ENCODE measurements at places on chromosomes 12 and 14. TPM values are rescaled to one million over a fixed set of nuclear protein-coding genes. Genes with fewer than 3 reads are reported as not detected.
A peak's percentile ranks its signal among the peaks of the same experiment; 100 is the strongest.

The BEST3 gene
- total RNA-seq = 0.35 TPM

The AQP6 gene
- not detected for total RNA-seq

The NEUROD4 gene
- total RNA-seq = not detected

DNA sequence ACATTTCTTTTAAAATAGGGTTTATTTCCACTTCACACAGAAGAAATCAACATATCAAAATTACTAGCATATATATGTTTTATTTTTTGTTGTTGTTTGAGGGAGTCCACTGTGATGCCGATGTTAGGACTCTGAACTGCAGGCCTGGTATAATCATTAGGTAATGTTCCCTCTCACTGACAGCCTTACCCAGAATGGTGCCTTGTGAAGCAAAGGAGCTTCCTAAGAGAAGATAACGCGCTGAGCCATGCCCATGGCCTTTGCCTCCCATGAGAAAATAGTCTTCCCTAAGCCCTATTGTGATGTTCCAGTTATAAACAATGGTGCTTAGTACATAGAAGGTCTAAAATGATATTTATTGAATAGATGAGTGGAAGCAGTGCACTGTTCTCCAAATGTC, 12.0 kb downstream of the GNG2 start:
- peak overlapping the region; percentile 40 for H3K27ac ChIP-seq
- peaks cover 4% of the 10 kb centered on the region for H3K4me1 ChIP-seq
- no peaks in the 10 kb centered on the region for H3K36me3 ChIP-seq
- H3K4me3 ChIP-seq = no peak overlapping the region
- no peak for DNase-seq
- no peaks in the 10 kb centered on the region for H3K27me3 ChIP-seq

- no peaks in the 10 kb centered on the region for H3K36me3 ChIP-seq
- no peak overlapping the region for H3K4me3 ChIP-seq
- H3K27ac ChIP-seq = no peak overlapping the region
- H3K27me3 ChIP-seq = no peaks in the 10 kb centered on the region
- H3K4me1 ChIP-seq = no peaks in the 10 kb centered on the region
These were observed 12.7 kb upstream of the RIMKLB start for GRCh38 chr12:8685051-8685450.

DNA sequence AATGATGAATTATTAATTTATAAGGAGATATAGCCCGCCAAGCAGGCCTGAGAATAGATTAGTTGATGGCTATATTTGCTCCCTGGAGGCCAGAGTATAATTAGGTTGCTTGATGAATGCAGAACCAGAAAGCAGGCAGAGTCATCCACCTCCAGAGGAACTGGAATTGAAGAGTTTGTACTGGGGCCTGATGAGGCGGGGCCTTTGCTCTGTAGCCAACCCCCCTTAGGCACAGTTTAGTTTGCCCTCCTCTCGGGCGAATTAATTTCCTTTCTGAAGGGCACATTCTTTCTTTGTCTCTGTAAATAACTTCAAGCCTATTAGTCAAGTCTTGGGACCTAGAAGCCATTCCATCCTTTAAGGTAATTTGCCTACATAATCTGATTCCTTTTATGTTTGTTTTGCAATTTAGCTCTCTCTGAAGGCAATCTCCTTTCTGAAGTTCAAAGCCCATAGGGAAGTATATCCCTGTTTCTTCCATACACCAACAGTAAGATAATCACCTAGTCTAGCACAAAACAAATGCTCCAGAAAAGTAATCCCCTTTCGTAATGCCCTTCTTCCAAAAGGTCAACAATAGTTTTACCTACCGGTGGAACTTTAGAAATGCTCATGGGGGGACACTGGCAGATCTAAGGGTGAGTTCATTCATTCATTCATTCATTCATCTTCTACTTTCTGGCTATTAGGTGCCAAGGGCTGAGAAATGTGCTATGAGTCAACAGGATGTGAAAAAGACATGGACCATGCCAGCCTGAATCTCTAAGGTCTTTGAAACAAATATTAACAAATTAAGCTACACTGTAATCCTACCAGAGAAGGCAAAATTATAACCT, 84.8 kb upstream of the NUDT4 start:
- no peaks in the 10 kb centered on the region for H3K27me3 ChIP-seq
- H3K27ac ChIP-seq = no peak overlapping the region
- H3K36me3 ChIP-seq = no peaks in the 10 kb centered on the region
- no peaks in the 10 kb centered on the region for H3K4me1 ChIP-seq
- no peak for DNase-seq

DNA sequence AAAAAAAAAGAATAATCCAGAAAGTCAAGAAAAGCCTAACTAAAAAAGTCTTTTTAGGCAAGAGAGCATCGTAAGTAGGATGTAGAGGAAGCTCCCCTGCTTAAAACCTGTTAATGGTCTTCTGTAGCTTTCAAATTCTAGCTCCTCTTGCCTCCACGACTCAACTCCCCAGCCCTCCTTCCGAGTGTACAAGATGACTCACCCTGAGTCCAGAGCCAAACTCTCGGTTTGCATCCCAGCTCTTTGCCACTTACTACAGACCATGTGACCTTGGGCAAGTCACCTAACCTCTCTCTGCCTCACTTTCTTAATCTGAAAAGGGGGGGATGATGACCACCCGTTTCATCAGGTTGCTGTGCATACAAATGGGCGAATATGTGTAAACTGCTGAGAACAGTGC, 460.4 kb downstream of the DPF3 start:
- no peak overlapping the region for H3K4me3 ChIP-seq
- H3K36me3 ChIP-seq = no peaks in the 10 kb centered on the region
- no peaks in the 10 kb centered on the region for H3K27me3 ChIP-seq
- no peak for DNase-seq
- no peak overlapping the region for H3K27ac ChIP-seq

DNA sequence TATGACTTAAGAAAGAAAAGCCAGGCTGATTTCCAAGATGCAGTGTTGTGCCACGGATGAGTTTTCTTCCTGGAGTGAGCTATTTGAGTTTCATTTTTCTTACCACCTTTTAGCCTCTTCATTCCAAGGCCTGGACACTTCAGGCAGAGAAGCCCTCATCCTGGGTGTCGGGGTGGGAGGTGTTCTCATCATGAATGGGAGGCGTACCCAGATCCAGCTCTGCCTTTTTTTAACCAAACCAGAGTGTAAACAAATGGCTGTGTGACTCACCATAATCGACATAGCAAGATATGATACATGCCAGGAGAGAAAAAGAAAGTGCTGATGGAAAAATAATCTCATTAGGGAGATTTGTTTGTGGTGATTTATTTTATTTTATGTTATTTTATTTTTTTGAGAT, 79.9 kb downstream of the ARF6 start:
- no peaks in the 10 kb centered on the region for H3K36me3 ChIP-seq
- H3K27ac ChIP-seq = peak overlapping the region; percentile 87
- no peaks in the 10 kb centered on the region for H3K27me3 ChIP-seq
- H3K4me3 ChIP-seq = peak overlapping the region; percentile 24

DNA sequence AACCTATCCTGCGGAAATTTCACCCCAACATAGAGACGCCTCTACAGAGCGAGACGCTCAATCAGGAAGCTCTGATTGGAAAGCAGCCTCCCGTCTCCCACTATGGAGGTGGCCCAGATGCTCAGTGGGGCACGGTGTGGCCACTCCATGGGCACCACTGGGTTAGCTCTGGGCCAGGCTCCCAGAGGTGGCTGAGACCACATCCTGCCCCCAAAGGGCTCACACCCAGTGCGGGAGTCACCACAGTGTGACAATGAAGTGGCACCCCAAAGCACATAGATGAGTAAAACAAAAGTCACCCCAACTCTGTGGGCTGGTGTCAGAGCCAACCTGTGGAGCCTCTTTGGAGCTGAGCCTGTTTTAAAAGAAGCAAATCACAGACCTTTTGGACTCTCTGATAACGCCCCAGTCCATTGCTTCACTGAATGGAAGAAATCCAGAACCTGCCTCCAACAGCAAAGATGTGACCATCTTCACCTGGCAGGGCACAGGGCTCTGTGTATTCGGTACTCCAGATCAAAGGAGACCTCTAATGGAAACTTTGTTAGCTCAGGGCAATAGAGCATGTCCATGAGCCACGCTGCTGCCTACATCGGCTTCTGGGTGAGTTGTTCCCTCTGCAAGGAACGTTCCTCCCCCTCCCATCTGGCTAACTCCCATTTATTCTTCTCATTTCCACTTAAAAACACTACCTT, 19.6 kb downstream of the CLMN start:
- H3K27me3 ChIP-seq = no peaks in the 10 kb centered on the region
- H3K4me1 ChIP-seq = peaks cover 30% of the 10 kb centered on the region
- no peak overlapping the region for H3K4me3 ChIP-seq

DNA sequence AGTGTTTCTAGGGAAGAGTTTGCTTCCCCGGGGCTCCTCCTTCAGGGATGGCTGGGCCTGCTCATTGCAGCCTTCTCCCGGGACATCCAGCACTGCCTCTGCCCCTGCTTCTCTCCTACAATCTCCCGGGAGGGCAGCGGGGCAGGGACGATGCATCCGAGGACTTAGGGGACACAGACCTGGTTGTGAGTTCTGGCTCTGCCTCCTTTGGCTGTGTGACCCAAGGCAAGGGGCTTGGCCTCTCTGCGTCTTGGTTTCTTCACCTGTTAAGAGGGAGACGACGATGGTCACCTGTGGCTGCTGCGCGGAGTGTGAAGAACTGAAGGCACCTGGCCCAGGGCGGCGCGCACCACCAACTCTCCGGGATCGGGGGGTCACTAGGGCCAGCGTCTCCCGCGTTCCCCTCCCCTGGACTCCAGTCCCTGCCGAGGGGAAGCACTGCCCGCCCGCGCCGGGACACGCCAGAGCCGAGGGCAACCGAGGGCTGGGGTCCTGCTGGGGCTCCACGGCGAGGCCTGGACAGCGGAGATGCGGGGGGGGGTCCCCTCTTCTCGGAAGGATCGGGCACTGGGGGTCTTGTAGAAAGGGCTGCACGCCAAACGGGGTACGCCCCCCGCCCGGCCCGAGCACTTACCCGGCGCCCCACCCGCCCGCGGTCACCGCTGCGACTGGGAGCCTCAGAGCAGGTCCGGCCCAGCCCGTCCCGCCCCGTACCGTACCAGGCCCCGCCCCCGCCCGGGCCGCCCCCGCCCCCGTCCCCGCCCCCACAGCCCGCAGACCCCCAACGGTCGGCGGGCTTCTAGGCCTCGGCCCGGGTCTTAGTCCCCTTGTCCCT, at the start of gene HVCN1:
Gene HVCN1, minus strand, starts transcription at position 670 of the 835 bp plus-strand sequence. CDS start 5,870 bp downstream, outside the sequence.
- peak; percentile 68 for DNase-seq
- H3K4me1 ChIP-seq = peaks cover 28% of the 10 kb centered on the region
- H3K4me3 ChIP-seq = peak within 1 kb of the TSS; percentile 92
- H3K36me3 ChIP-seq = no peaks in the 10 kb centered on the region

DNA sequence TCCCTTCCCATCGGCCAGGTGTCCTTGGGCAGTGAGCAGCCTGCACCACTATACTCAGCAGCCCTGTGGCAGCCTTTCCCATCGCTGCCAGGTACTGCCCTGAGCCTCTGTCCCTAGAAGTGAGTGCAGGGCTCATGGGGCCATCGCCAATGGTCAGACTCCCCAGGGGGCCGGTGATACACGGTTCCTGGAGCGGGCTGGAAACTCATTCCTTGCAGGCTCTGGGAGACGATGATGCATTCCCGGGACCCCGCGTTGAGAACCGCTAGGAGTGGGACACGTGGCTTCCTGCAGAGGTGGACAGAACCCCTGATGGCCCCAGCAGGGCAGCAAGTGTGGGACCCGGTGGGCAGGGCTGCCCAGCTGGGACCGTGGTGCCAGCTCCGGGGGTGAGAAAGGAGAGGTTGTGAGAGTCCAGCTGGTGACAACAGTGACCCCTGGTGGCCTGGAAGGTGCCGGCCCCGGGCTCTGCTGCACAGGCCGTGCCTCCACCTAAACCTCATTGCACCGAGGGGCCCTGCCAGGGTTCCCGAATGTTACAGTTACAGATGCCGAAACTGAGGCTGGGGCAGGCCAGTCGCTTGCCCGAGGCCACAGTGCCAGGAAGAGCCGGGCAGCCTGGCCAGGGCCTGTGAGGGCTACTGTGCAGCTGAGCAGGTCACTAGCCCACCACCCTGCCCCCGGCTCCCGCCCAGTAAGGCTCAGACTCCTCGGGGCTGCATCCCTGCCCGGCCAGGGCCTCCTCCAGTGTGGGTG, 33.8 kb downstream of the FBRSL1 start:
- H3K27me3 ChIP-seq = no peaks in the 10 kb centered on the region
- H3K4me1 ChIP-seq = no peaks in the 10 kb centered on the region
- no peaks in the 10 kb centered on the region for H3K36me3 ChIP-seq
- no peak overlapping the region for H3K4me3 ChIP-seq

DNA sequence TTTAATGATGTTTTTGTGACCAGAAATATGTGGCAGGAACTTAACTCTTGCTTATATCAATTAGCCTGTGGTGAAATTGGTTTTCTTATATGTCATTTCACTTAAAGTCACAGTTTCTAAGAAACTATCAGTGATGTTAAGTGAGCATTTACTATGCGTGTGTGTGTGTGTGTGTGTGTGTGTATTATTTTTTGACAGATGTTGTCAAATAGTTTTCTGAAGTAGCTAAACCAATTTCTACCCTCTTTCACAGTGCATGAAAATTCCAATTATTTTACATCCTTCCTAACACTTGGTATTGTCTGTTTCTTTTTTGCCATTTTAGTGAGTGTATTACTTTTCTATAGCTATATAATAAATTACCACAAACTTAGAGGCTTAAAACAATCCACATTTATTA, 122.1 kb upstream of the CAND1 start:
- DNase-seq = no peak
- no peaks in the 10 kb centered on the region for H3K36me3 ChIP-seq
- no peaks in the 10 kb centered on the region for H3K27me3 ChIP-seq

- H3K4me1 ChIP-seq = no peaks in the 10 kb centered on the region
- no peak overlapping the region for H3K27ac ChIP-seq
- no peak for DNase-seq
- no peaks in the 10 kb centered on the region for H3K36me3 ChIP-seq
- H3K27me3 ChIP-seq = no peaks in the 10 kb centered on the region
These were observed 364.2 kb downstream of the GALC start for GRCh38 chr14:87628780-87629179.
